Non-pigmented ciliary epithelial cell (primary cell): ENCODE measurements at places on chromosomes 6 and 20.

DNA sequence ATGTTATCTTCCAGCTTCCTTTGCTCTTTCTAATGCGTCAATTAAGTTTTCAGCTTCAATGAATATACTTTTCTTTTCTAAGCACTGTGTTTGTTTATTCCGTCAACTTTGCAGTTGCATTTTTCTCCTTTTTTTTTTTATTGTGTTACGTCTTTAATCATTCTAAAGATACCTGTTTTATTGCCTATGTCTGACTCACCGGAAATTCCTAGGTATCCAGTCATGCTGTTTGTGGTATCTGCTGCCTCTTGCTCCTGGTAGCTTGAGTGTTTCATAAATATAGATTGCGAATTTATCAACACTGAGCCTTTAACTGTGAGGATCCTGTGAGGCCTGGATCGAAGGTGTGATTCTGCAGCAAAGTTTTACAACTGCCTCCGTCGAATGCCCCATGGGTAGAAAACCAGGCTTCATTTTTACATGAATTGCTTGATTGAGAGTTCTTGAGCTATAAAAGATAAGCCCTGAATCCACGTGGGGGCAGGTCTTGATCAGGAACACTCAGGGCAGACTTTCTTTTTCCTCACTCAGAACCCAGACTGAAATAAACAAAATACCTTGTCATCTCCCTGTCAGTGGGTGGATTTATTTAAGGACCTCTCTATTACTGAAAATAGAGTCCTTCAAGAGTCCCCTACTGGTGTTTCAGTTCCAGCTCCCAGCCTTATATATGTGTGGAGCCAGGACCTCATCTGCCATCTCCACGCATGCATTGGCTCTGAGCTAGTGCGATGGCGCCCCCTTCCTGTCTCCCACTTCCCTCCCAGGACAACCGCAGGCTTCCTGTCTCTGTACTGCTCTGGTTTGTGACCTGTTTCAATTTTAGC lies 60.1 kb upstream of the LRRC1 start:
- DNase-seq: peak; percentile 74

- no peak for DNase-seq
Observed at GRCh38 chr6:55895972-55896730, 20.8 kb upstream of the BMP5 start.

DNA sequence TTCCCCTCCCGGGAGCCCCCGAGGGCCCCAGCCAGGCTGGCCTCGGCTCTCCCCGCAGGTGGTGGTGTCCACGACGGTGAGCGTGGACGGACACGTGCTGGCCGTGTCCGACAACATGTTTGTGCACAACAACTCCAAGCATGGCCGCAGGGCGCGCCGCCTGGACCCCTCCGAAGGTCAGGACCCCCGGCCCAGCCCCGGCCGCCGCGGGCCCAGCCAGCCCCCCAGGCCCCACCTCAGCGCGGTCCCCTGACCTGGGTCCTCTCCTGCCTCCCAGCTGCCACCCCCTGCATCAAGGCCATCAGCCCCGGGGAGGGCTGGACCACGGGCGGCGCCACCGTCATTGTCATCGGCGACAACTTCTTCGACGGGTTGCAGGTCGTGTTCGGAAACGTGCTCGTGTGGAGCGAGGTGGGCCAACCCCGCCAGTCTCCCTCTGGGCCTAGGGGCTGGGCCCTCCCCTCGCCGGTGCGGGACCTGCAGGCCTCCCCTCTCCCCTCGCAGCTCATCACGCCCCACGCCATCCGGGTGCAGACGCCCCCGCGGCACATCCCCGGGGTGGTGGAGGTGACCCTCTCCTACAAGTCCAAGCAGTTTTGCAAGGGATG lies 51.0 kb downstream of the CPXM1 start:
- no peak for DNase-seq

GRCh38 chr6:27757307-27757706 lies 154.9 kb downstream of the OR2B2 start:
- no peak for DNase-seq

GRCh38 chr20:46062151-46062550 lies 27.6 kb downstream of the NCOA5 start:
- no peak for DNase-seq

DNA sequence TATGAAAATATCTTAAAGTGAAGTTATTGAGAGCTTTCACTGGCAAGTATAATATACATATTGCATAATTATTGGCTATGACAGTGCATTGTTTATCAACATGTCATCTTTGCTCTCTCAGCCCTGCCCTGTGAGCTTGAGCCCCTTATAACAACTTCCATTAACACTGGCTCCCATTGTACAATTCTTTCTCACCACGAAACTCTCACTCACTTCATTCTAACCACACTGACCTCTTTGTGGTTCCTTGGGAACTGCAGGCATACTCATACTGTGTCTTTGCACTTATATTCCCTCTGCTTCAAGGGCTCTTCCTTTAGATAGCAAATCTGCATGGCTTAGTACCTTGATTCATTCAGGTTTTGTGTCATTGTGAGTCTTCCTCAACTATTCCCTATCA lies 411.8 kb downstream of the CDKAL1 start:
- no peak for DNase-seq

DNA sequence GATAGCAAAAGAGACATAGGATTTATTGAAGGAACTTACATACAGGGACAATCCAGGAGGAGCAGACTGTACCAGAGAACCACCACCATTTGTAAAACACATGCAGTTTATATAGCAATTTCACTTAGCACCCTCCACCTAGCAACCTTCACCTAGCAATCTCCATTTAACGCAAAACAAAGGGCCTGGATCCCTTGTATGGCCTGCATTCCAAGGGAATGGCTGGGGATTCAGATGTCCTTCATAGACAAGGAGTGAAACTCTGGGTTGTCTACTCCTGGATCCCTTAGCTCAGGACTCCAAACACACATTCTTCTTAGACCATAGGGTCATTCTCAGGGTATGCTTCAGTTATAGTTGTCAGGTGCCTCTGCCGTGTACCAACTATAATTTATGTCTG lies 1324.9 kb downstream of the HACE1 start:
- DNase-seq: no peak
